ENCODE measurements at places on chromosomes 11 and 22.

GRCh38 chr11:3796801-3797328, 489 bp downstream of the NUP98 start:
- DNase-seq, result no peak

- DNase-seq, result no peak
Observed at GRCh38 chr11:13931356-13931755, 31.2 kb upstream of the SPON1 start.

DNA sequence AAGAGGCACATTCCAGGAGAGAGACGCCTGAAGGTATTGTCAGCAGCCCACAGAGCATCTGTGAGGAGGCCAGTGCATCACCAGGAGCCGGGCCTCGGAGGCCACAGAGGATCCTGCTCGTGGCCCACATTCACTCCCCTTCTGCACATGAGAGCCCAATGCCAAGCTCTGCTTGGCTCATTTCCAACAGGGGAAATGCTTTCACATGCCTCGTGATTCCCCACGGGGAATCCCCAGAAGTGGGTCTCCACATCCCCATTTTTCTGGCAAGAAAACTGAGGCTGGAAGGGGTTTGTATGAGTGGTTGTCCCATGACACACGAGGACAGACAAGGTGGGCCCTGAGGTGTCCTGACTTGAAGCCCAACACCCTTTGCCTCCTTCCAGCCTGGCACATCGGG, 34.4 kb downstream of the TP53I11 start:
- DNase-seq, result no peak

DNA sequence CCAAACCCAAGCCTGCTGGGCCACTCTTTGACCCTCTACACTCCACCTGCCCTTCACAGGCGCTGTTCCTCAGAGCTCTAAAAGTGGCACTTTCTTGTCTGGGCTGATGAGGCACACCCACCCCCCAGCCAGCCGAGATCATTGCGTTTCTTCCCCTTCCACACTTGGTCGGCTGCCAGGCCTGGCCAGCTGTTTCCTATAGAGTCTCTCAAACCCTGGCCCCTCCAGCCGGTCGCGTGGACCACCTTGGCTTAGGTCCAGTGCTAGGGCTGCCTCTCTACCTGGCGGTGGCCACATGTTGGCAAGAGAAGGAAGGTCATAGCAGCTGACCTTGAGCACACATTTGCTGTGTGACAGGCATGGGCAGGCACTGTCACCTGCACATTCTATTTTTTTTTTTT, 60.6 kb downstream of the PPP6R2 start:
- no peak for DNase-seq

DNA sequence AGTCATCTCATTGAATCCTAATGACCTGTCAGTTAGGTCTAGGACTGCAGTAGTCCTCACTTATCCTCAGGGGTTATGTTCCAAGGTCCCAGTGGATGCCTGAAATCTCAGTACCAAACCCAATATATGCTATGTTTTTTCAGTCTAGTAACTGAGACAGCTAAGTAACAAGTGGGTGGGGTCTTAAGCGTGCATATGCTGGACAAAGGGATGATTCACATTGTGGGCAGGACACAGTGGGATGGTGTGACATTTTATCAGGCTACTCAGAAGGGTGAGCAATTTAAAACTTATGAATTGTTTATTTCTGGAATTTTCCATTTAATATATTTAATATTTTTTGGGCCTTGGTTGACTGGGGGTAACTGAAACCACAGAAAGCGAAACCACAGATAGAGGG, 29.0 kb downstream of the DDX10 start:
- DNase-seq, result no peak

GRCh38 chr22:17348464-17349103, 20.7 kb upstream of the CECR2 start:
- DNase-seq, result no peak

- DNase-seq, result no peak
Observed at GRCh38 chr11:4704790-4705334, 278 bp downstream of the MMP26 start.

DNA sequence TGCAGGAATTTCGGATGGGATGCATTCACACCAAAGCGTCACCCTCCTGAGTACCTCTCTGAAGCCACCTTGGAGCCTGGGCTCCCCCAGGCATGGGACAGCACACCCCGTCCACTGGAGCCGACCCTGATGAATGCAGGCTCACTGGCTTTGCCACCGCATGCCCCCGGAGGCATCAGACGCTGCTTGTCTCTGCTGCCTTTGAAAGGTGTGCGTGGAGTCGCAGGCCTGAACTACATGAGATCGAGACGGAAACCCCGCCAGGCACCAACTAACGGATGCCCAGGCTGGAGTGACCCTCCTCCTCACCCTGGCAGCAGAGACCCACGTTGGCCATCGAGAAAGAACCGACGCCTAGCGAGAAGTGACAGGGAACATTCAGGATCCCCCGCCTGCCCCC, 22.5 kb downstream of the KRTAP5-5 start:
- no peak for DNase-seq

DNA sequence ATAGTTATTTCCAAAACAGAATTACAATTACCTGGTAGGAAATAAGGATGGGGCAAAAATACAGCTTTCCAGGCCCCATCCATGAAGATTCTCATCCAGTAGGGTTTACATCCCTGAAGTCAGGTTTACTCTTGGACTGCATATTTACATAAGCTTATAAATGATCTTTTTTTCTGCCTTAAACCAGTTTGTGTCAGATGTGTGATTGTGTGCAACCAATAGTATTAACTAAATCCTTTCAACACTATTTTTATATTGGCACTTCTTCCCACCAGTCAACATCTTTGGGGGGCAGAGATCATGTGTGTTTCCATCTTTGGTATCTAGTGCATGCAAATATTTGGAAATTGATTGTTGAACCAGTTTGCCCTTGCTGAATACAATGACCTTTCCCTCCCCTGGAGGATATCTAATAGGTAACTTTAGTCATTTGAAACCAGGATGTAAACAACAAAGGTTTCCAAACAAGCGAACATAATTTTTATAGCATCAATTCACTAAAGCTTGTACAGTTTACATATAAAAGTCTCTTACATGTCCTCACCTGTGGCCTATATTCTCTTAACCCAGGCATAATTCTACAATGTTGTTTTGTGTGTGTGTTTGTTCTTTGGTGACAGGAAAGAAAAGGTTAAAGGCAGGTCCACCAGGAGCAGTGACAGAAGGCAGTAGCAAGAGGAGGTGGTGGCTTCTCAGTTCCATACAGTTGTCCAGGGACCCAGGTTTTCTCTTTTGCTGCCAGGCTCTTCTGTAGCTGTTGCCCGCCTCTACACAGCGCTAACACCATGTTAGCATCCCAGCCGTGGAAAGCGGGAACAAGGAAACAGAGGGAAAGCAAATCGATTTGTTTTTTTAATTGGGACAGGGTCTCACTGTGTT, 1.7 kb upstream of the ME3 start:
- DNase-seq, result no peak

GRCh38 chr11:31964181-31964580, 126.7 kb upstream of the RCN1 start:
- no peak for DNase-seq

DNA sequence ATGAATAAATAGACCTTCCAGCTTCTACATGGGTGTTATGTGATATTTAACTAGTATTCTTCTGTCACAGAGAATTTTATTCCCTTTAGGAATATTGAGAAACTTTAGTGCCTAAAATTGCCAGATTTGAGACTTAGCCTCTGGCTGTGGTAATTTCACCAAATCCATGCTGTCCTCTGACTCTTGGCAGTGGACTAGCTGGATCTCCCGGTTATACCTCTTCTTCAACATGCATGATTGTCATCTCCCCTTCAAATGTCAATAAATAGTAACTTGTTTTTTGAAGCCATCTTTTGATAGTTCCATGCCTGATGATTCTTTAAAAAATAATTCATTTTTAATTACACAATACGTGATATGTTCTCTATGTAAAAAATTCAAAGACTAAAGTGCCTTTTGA, 8.4 kb downstream of the AQP11 start:
- DNase-seq, result no peak

- DNase-seq, result no peak
Observed at GRCh38 chr11:133501643-133502539, 30.4 kb downstream of the OPCML start.

GRCh38 chr11:86812981-86813380, 12.6 kb downstream of the PRSS23 start:
- no peak for DNase-seq

- DNase-seq, result no peak
Observed at GRCh38 chr11:63915961-63916836, 765 bp downstream of the RCOR2 start.

DNA sequence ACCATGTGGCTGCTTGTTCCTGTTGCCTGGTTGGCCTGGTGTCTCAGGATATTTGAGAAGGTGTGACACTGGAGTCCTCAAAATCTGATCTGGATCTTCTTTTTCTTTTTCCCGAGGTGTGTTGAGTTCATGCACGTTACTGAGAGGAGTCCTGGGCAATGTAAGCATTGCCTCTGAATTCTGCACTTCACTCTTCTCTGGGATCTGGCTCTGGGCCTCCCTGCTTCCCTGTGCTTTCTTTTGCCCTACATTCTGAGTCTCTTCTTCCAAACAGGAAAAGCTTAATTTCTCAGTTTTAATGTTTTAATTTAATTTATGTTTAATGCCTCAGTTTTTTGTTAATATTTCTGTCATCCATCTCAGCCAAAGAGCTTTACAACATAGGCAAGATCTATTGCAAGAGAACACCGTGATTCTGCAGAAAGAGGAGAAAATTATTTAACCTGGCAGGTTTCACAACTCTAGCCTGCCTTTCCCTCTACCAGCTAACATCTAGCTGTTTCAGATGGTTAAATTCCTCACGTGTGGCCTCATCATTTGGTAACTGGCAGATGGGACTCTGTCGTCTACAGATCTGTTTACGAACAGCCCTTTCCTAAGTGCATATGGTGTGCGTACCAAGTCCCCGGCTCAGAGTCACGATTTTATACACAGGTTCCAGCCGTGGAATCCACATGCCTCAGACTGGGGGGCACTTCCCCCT, 24.7 kb downstream of the LDLRAD3 start:
- DNase-seq, result no peak

DNA sequence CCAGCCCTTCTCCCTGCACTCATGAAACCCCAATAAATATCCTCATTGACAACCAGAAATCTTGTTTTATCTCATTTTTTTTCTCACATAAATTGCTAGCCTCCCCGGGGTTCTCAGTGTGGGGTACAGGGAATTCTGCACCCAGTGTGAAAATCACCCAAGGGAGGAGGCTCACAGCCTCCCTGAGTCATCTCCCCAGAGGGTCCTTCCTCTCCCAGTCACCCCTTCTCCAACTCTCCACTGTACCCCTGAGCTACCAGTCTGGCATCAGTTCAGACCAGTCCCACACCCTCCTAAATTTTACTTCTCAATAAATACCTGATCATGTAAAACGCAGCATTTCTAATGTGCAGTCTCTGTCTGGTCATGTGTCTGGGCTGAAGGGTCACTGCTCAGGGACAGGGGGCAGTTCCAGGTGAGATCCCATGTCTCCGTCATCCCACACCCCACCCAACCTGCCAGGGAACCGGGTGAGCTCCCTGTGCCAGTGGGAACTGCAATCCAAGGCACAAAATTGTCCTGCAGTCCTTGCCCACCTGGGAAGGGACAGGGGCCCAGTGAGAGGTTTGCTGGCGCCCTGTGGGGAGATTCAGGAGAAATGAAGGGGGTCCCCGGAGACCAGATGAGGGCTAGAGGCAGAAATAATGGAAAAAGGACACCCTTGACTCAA, 8.3 kb downstream of the IGLL5 start:
- DNase-seq, result no peak

DNA sequence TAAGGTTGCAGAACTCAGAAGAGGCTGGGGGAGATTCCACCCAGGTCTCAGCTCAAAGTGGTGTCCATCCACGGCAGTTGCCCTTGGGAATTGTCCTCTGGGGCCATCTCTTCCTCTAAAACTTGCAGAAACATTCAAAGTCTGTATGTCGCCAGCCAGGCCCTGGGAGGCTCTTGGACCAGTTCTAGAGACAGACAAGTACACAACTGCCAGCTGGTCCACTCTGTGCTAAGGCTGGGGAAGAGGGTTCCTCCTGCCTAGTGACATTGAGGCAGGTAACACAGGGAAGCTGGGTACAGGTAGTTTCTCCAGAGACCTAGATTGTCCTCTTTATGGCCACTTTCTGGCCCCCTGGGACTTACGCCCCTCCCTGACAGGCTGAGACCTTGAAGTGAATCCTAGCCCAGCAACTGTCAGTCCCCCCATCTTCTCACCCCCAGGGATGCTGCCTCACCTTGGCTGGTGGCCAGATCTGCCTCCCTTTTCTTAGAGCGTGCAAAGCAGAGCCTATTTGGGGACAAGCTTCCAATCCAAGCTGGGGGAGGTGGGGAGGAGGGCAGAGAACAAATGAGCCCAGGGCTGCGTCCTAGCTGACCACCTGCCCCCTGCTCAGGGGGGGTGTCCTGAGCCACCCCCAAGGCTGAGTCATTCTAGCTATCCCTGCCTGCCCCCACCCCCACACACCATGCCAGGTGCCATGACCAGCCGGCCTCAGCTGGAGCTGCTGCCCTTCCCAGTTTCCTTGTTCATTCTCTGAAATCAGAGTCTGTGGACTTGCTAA, 8.4 kb downstream of the FAM83F start:
- DNase-seq, result no peak

DNA sequence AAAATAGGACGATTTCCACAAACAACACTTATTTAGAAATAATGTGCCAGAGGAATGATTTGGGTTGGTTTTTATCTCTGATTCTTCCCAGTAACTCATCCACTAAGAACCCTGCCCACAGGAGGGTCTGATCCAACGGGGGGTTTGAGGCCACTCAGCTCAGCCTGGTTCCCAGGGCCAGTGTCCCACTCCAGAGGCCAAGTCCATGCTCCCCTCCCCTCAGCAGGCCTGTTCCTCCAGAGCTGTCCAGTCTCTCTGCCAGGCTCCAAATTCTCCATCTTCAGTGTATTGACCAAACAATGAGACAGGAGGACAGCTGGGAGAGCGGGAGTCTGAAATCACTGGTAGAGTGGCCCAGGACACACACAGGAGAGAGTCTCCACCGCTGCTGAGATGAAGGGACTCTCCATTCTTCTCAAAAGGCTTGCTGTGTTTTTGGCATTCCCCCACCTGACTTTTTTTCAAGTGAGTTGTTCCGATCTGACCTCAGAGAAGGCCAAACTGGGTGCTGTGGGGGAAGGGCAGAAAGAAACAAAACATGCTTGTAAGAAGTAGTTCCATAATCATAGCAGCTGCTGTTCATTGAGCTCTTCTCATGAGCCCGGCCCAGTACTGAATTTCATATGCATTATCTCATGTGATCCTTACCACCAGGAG, 17.6 kb upstream of the SCN2B start:
- DNase-seq, result no peak

GRCh38 chr11:47225552-47226400, 11.0 kb downstream of the DDB2 start:
- no peak for DNase-seq

GRCh38 chr11:56917708-56918400, 70.9 kb upstream of the OR5AK2 start:
- no peak for DNase-seq

- DNase-seq, result no peak
Observed at GRCh38 chr11:119847853-119848252, 118.9 kb upstream of the NECTIN1 start.

DNA sequence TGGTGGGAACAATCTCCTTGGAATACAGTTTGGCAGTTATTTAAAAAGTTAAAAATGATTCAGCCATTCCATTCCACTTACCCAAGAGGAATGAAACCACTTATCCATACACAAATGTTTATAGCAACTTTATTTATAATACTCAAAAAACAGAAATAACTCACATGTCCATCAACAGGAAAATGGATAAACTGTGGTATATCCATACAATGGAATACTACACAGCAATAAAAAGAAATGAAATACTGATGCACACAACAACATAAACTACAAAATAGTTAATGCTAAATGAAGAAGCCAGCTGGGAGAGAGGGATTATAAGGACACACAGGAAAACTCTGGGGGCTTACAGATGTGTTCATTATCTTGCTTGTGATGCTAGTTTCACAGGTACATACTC, 64.7 kb downstream of the FCHSD2 start:
- no peak for DNase-seq

GRCh38 chr11:7525424-7525823, 11.6 kb downstream of the PPFIBP2 start:
- no peak for DNase-seq
